ENCODE measurements at places on chromosomes 4 and X.
A peak's percentile ranks its signal among the peaks of the same experiment; 100 is the strongest.

- DNase-seq, result no peak
Observed at GRCh38 chrX:52870046-52870445, 2.2 kb upstream of the XAGE3 start.

DNA sequence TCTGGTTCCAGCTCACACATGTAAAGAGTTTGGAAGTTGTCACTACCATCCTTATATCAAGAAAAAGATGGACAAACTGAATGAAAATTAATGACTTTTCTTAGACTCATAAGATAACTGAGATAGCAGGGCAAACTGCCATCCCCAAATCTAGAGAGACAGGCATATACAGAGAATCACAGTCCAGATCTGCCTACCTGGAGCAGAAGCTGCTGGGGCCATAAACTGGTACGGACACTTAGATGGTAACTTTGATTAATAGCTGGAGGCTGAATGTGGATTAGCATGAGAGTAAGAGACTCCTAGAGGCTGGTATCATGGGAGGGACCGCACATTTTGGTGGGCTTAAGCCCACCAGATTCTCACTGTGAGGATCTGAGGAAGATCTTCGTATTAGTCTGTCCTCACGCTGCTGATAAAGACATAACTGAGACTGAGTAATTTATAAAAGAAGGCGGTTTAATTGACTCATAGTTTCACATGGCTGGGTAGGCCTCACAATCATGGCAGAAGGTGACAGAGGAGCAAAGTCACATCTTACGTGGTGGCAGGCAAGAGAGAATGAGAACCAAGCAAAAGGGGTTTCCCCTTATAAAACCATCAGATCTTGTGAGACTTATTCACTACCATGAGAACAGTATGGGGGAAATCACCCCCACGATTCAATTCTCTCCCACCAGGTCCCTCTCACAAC is 10.8 kb upstream of the POLA1 start:
- DNase-seq, result no peak

- DNase-seq, result no peak
Observed at GRCh38 chrX:139196890-139197289, 333.6 kb upstream of the F9 start.

DNA sequence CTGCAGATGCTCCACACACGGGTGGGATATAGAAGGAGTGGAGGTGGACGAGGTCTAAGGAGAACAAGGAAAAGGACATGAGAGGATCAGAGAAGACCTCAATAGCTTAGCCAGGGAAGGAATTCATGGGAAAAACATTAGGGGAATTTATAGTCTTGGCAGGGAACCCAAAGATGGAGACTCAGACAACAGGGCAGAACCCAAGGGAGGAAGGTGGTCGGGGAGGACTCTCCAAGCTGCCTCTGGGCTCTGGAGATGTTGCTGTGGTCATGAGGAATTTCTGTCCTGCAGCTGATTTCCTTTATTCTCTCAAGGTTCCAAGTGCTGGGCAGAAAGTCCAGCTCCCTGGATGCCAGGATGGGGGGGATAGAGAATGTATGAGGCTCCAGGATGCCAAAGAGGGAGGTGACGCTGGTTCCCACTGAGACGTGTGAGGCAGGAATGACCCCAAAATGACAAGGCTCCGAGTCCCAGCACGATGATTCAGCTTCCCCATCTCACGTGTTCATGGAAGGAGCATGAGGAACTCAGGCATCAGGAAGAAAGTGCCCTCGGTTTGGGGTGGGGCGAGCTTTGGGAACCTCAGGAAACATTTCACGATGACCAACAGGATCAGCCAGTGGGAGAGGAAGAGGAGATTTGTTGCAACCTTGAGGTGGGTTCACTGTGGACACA is 57.0 kb upstream of the PPP2R3B start:
- DNase-seq, result no peak

DNA sequence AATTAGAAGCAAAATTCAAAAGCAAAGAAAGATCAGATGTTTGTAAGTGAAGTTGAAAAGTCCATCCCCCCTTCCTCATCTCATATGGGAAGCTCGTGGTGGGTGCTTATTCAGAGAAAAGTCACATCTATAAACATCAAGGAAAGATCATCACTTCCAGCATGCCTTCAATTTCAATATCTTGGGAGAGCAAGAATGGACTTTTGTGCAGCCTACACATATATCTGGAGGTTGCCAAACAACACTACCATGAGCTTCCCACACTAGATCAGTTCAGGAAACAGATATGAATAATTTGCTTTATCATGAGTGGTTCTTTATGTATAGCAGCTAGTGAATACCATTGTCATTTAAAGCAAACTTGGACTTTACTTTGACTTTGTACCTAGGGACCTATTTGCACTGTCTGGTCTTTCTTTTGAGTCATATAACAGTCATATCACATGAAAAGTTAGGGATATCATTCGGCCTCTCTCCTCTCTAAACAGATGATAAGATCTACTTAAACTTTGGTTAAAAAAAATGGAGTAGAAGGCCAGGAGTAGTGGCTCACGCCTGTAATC is 5.6 kb upstream of the TBL1X start:
- no peak for DNase-seq

GRCh38 chrX:65574356-65574755 is 39.8 kb upstream of the LAS1L start:
- DNase-seq, result no peak

DNA sequence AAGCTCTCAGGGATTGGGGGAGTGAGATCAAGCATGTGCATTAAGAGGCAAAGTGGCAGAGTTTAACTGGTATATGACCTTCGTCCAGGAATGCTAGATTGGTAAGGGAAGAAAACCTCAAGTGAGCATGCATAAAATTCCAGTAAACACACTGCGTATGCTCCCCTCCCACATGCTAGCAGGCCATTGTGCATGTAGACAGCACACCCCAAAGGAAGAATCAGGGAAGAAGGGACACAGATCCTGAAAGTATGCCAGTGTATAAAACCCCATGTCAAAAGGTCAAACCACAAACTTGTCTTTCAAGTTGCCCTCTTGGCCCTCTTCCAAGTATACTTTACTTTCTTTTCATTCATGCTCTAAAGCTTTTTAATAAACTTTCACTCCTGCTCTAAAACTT is 405.2 kb upstream of the CNKSR2 start:
- DNase-seq, result no peak

- peak; percentile 28 for DNase-seq
Observed at GRCh38 chr4:134777606-134778005, 576.0 kb upstream of the PABPC4L start.

DNA sequence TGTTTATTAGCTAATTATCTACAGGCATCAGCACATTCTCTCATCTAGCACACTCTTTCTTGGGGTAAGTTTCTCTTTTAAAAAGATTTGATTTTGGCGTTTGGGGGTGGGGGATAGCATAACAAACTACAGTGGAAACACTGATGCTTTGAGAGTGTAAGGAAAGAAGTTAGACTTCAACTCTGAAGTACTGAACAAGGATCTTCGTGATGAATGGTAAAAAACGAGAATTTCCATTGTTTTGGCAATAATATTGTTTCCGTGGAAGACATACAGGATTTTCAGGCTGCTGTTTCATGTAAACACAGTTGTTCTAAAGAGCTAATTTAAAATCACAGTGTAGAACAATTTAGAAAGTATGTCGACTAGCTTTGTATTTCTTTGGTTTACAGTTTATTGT is 451 bp downstream of the LPAR4 start:
- no peak for DNase-seq

DNA sequence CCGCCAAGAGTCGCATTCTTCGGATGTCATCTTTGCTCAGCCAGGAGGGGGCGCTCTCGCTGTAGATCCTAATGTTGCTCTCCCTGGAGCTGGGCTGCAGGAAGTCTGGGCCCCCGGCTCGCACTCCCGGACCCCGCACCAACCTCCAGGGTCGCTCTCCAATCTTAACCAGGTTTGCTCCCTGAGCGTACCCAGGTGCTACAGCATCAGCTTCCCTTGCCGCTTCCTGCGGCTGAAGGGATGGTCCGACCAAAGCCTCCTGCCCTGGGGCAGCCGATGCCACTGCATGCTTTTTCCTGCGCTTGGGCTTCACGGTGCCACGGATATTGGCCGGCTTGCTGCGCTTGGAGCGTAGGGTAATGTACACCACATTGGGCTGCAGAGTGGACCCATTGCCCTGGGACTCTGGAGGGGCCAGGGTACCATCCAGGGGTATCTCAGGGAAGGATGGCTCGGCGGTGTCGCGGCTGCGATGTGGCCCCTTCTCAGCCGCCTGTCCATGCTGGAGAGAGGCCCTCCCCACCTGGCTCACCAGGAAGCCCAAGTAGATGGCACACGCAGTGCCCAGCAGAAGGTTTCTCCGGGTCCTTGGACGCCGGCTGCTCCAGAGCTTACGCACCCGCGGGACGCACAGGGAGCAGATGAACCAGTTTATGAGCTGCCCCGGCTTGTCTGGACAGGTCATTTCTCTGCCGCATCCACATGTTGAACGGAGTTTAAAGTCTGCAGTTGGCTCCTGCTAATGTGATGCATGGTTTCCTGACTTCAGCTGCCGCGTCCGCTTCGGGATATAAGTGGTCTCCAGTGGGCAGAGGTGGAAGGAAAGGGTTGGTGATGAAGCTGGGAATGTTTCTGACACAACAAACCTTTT is 1.9 kb downstream of the GASK1B start:
- DNase-seq, result no peak

DNA sequence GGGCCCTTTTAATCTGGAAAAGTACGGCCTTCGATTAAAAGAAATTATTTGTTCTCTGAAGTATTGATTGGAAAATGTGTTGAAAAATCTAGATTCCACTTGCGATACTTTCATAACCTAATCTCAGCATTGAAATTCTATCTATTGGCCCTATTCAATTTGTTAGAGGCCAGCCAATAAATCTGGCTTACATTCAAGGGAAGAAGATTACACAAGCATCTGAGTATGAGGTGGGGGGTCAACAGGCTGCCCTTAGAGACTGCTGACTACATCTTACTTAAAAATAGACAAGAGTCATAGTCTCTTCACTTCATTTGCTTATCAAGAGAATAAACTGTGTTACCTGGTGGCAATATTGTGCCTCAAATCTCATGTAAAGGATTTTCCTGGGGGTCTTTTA is 248.0 kb upstream of the KCNIP4 start:
- DNase-seq, result no peak

DNA sequence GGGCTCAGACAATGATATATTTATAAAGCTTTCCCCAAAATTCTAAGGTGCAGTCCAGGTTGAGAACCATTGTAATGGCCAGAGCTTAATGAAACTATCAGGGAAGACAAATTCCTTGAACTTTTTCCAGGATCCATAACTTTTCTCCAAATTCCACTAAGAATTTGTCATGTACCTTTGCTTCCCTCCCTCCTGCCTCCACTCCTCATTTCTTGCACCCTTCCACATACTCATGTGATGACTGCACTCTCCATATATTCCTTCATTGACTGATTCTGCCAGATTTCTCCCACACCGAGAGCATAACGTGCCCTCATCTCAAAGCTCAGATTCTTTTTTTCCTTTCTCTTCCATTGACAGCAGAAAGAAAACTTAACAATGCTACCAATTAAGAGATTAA is 20.9 kb upstream of the AMELX start:
- no peak for DNase-seq

DNA sequence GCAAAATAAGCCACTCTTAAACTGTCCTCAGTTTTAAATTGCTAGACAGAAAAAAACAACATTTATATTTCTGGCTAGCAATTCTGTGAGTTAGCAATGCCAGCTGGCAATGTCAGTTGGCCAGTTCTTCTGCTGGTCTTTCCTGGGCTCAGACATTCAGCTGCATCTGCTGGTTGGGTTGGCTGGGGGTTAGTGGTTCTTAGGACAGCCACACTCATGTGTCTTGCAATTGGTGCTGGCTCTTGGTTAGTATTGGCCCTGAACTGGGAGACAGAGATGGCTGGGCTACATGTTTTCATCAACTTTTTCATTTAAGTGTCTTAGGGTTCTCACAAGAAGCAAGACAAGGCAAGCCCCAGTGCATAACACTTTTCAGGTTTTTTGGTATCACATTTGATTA is 48.0 kb upstream of the PDLIM5 start:
- no peak for DNase-seq

- no peak for DNase-seq
Observed at GRCh38 chrX:154784149-154784995, 20.9 kb downstream of the MPP1 start.

DNA sequence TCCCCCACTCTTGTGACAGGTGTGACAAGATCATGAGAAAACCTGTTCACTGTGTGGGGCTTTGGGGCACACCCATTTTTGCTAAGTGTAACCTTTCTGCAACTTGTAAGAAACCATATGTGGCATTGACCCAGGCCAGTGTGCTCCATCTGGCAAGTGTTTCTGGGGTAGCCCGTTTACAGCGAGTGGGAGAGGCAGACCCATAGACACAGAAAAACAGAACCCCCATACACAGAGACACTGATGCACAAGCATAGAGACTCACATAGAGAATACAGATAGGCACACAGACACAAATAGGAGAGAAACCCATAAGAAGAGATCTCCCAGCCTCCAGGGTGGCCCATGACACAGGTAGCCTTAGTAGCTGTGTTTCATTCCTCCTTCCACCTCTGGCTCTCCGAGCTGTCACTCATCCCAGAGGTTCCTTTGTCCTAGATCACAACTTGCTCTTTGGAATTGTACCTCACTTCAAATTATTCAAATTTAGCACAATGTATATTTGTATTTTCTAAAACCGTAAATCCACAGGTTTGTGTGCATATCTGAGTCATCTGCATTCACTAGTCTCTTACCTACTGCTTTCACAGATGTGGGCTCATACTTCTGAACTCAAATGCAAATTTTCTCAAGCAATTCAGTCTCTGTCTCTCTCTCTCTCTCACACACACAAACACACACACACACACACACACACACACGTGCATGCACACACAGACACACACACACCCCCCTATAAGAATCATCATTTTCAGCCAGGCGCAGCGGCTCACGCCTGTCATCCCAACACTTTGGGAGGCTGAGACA is 114.4 kb downstream of the SH3KBP1 start:
- no peak for DNase-seq

GRCh38 chrX:642436-643240 is 12.0 kb downstream of the SHOX start:
- no peak for DNase-seq

- no peak for DNase-seq
Observed at GRCh38 chr4:147299205-147299604, 181.7 kb upstream of the EDNRA start.

GRCh38 chrX:40174001-40174853 is 76.5 kb upstream of the BCOR start:
- peak; percentile 86 for DNase-seq

DNA sequence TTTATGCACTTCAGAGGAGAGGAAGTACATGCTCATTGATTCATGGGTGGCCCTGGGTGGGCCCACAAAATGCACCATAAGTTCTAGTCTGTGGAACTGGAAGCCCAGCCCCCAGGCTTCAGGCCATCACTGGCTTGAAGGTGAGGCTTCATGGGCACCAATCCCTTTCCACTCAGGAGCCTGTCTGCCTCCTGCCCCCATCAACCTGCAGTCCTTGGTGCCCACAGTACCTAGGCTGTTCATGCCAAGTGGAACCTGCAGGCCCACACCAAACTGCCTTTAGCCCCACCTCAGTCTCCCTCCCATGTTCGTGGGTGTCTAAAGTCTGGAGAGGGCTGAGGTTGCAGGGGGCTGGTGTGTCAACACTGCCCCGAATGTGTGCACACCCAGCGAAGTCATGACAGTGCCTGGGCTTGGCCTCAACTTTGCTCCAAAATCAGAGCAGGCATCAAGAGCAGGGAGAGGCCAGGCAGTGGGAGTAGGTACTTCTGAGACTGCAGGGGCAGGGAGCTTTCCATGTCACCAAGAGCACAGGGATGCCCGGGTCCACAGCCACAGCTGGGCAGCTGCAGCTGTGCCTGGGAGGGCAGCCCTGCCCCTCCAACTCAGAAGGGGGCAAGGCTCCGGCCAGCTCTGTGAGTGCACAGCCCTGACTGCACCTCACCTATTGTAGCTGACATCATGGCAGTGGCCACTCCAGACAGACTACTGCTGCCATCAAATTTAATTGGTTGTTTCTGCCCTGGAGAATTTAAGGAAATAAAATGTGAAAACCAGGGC is 1250.4 kb upstream of the IGFBP7 start:
- no peak for DNase-seq

All from NCI-H1092 treated with DMSO at 0.1 percent for 48 hours (cell line).